ENCODE measurements at places on chromosomes 12 and 14.
A peak's percentile ranks its signal among the peaks of the same experiment; 100 is the strongest.

DNA sequence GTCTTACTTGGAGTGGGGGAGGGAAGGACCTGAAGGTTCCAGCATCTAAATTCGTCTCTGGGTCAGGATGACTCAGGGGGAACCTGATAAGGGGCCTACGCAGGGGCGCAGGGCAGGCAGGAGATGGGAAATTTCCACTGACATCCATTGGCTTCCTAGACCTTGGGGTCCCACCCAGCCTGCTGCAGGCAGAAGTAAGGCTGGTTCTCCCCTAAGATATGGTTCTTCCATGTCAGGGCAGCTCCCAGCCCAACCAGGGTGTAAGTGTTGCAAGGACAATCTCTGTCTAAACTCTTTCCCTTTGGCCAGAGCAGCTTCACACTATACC lies 2.1 kb upstream of the NDRG2 start:
- no peak for DNase-seq

DNA sequence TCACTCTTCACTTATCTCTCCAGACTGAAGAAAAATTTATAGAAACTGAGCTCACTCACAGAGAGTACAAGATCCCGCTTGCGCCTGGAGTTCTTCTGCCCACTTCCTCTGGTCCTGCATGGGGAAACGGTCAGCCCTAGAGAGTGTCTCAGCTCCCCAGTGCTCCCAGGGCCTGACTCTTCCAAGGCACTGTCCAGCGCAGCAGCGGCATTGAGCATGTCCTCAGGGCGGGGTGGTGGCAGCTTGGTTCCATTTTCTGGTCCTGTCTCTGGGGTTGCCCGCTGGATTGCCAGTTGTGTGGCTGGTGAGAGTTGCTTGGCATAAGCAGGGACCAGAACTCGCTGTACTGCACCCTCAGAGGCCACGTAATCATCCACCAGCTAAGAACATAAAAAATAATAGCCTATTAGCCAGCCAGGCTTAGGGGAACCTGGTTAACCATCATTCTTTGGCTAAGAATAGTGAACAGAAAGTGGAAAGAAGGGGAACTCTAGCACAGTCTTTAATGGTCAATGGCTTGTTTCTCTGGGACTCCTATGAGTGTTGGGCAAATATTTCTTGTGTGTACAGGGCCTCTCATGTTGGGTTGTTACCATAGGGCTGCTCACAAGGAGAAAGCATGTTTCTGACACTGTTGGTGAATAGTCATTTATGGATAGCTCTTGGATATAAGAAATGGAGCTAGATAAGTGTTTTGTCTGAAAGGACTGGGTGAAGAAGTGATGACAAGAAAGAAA lies 13.7 kb upstream of the AJUBA start:
- no peak for DNase-seq

DNA sequence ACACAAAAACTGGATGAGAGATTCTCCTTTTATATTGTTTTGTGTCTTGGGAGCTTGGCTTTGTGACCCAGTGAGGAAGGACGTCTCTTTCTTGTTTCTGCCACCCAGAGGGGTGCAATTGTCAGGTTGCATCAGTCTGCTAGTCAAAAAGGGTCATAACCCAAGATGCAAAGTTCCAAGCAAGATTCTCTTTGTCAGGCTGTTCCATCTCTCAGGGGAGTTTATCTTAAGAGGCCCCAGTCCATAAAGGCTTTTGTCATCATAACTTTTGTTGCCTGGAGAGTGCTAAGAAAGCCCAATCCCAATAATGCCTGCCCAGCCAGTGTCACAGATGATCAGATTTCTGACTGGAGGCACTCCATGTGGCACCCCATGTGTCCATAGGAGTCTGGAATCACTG lies 444.9 kb downstream of the TRHDE start:
- DNase-seq = no peak

- no peak for DNase-seq
Observed at GRCh38 chr12:99387661-99388060, 259.9 kb upstream of the GARIN6 start.

- DNase-seq = no peak
Observed at GRCh38 chr14:28157887-28158791, 608.4 kb upstream of the FOXG1 start.

DNA sequence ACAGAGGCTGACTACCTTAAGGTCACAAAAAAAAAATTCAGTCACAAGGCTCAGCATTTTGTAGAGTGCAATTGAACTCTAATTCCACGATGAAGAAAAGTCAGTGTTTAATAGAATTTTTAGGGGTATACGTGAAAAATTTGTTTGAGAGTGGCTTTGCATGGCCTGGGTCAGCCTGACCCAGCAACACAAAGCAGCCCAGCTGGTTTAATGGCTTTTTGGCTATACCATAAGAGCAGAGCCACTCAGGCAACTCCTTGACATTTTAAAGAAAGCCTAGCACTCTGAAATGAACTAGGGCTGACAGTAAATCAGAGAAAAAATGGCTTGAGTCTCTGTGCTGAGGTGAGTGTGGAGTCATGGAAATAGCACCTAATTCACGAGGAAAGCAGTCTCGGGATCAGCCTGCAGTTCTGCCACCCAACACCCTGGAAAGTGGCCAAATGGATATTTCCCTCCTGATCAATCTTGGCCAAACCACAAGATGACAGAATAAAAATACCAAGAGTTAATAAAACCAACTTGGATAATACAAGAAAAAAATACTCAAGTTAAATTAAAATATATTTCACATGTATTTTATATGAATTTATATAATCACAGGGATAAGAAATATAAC lies 59.5 kb downstream of the GALNT4 start:
- DNase-seq = no peak

DNA sequence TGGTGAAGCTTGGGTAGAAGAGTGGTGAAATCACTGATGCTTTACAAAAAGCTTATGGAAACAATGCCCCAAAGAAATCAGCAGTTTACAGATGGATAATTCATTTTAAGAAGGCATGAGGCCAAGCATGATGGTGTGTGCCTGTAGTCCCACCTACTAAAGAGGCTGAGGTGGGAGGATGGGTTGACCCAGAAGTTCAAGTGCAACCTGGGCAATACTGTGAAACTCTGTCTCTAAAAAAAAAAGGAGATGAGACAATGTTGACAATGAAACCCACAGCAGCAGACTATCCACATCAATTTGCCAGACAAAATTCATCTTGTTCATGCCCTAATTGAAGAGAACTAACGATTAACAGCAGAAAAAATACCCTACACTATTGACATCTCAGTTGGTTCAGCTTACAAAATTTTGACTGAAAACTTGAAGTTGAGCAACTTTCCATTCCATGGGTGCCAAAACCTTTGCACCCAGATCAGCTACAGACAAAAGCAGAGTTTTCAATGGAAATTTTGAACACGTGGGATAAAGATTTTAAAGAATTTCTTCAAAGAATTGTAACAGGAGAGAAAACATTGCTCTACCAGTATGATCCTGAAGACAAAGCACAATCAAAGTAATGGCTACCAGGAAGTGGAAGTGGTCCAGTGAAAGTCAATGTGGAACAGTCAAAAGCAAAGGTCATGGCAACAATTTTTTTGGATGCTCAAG lies 26.7 kb downstream of the BTG1 start:
- DNase-seq = no peak

DNA sequence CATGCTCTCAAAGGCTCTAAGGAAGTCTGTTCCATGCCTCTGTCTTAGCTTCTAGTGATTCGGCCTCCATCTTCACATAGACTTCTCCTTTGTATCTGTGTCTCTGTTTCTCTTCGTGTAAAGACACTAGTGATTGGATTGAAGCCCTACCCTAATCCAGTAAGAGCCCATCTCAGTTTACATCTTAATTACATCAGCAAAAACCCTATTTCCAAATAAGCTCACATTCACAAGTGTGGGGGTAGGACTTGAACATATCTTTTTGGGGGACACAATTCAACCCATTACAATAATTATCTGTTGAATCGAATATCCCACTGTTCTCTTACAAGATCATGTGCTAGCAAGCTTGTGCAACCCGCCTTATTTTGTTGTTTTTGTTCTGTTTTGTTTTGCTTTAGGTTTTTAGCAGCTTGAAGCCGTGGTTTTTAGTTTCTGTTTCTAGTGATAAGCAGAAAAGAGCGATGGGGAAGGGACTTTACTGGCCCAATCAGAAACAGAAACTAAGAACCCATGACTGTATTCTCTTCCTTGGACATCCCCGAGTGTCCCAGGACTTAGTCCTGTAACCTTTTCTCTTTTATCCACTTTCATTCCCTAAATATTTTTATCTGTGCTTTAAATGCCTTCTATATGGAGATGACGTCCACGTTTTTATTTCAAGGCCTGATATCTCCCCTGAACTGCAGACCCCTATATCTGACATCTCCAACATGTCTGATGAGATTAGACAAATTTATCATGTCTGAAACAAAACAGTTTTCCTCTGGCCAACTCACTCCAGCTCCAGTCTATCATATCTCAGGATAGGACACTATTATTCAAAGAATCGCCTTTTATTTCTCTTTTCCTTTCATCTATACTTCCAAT lies 353.0 kb downstream of the CCDC91 start:
- no peak for DNase-seq

DNA sequence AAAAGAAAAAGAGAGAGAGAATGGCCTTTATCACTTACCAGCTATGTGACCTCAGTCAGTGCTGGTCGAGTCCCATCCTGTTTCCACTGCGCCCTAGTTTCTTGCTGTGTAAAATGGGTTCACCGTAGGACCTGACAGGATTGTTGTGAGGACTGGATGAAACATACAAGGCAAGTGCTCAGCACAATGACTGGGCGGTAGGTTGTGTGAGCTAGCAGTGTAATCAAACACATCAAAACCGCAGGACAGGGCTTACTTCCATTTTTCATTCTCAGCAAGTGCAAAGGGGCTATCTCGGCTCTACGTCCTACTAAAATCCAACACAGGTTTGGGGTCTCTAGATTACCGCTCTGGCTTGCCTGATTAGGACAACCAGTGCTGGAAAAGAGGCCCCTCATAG lies 36.4 kb upstream of the ATXN2 start:
- no peak for DNase-seq

- DNase-seq = no peak
Observed at GRCh38 chr12:55716582-55716957, 724 bp downstream of the BLOC1S1 start.

DNA sequence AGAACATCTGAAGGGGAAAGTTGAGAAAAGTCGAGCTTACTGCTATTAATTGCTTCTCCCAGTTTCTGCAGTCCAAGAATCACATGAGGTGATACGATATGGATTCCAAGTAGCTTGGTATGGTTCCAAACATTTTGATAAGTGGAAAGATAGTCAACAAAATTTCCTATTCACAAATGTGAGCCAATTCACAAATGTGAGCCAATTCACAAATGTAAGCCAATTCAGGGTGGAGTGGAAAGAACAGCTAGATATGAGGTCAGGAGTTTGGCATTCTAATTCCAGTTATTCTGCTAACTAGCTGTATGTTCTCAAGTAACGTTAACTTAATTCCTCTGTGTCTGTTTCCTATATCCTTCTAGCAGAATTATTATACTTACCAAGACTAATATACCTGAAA lies 37.6 kb upstream of the DHRS4 start:
- no peak for DNase-seq

DNA sequence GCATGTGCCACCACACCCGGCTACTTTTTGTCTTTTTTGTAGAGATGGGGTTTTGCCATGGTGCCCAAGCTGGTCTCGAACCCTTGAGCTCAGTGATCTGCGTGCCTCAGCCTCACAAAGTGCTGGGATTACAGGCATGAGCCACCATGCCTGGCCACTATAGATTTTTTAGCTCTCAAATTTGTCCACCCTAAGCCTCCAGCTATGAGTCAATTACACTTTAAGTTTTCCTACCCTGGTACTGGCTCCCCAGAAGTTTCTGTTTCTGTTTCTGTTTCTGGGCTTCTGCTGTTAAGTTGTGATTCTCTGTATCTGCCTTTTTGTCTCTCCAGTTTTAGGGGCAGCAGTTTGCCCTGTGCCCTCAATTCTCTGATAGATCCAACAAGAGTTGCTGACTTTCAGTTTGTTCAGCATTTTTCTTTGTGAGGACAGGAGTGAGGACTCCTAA lies 4.4 kb upstream of the TINF2 start:
- peak; percentile 65 for DNase-seq

DNA sequence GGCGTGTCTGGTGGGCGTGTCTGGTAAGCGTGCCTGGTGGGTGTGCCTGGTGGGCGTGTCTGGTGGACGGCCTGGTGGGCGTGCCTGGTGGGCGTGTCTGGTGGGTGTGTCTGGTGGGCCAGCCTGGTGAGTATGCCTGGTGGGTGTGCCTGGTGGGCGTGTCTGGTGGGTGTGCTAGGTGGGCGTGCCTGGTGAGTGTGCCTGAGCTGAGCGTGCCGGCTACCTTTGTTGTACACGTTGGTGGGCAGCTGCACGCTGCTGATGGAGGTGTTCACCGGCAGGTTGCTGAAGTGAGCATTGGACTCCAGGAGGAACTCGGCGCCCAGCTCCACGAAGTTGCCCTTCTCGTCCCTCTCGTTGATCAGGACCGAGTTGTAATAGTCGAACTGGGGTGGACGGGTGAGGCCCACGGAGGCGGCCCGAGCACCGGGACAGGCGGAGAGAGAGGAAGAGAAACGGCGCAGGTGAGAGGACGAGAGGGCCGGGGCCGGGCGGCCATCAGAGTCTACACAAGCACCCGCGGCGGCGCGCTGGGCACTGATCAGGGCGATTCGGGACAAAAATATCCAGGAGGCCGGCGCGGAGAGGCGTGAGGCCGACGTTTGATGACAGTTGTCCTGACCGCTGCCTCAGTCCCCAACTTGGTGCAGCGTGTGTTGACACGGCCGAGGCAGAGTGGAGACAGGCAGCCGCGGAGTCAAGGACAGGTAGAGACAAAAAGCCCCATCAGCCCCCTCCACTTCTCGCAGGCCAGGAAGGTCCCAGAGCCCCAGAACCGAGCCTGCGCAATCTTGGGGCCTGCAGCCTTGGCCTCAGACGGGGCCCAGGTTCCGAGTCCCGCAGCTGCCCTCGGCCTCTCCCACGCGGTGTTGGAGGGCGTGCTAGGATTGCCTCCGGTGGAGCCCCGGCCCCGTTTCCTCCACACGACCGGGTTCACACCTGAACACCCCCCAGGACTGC lies 10.5 kb downstream of the CACNA2D4 start:
- no peak for DNase-seq

DNA sequence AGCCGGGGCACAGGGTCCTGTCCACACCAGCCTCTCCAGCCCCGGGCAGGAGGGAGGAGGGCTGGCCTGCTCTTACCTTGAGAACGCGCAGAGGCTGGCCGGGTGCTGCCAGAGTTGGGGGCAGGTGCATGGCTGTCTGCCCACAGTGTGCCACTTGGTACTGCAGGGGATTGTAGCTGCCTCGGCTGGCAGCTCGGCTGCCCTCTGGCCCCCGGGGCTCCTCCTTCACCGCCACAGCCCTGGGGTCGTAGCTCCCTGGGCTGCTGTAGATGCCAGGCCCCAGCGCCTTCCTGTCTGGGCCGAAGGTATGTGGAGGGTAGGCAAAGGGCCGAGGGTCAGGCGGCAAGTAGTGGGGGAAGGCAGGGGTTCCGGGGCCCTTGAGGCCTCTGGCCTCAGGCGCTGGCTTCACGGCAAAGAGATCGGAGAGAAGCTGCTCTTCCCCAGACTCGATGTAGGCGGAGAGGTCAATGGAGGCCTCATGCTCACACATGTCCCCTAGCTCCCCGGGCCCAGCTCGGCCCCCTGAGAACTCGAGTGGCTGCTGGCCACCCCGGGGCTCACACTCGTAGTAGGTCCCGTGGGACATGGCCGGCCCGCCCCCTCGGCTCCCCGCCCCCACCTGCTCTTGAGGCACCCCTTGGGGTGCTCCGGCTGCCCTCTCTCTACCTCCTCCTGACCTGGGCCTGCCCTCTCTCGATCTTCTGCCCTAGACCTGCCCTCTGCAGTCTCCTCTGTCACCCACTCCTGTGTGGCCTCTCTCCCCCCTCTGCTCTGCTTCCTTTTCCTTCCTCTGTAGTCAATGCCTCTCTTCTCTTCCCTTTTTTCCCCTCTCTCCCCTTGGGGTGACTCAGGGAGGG lies at the start of gene CEBPE:
Gene CEBPE (minus strand): TSS at position 750 of the 857 bp plus-strand sequence. CDS start 164 bp downstream, at position 586.
- DNase-seq = no peak

- DNase-seq = no peak
Observed at GRCh38 chr14:91339076-91339475, 78.5 kb downstream of the CCDC88C start.

All from natural killer cell (primary cell).